DMS79 treated with DMSO at 0.1 percent for 48 hours (cell line): ENCODE measurements at places on chromosomes 6 and 20.

DNA sequence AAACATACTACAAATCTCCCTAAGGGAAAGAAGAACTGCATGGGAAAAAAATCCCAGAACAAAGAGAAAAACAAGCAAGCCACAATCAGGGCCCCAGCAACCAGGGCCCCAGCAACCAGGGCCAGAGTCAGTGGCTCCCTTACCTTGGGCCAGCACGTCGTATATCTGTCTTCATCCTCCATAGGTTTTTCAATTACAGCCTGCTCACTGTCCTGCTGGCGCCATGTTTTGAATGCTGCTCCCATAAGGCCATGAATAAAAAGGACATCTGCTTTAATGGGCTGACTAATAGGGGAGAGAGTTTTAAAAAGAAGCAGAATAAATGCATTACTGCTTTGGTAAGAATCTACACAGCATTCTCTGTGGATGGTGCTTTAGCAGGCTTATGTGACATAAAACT is 49.2 kb downstream of the SERAC1 start:
- DNase-seq, result no peak

GRCh38 chr6:14166839-14167238 is 49.3 kb downstream of the CD83 start:
- no peak for DNase-seq

DNA sequence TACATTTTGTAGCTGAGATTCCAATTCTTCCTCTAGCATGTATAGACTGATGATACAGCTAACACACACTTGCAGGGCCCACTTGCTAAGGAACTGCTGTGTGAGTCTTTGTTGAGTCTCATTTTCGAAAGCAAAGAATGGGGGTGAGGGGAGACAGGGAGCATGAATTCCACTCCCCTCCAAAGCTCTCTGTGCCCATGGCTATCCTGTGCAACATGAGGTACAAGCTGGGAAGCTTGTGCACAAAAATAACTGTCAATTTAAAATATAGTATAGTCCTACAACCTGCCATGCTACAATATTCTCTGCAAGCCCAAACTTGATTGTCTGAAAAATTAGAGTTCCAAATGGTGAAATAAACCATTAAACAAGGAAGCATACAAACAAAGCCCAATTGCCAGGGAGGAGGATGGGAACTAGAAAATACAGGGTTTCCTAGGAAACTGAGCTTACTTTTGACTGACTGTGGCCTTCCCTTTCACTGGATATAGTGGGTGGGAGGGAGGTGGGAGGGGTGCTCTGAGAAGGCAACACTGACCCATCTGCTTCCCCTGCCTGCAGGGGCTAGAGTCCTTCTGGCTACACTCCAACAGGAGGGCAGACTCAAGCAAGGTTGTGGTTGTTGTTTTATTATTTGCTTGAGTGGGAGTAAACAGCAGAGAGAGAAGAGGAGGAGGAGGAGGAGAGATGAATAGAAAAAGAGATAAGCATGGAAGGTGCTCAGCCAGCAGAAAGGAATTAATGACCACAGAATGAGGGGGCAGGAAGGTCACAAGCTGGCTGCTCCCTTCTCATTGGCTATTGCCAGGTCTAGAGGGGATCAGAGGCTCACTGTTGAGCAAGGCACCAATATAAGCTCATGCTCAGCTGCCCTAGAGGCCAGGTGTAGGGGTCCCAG is 84.6 kb downstream of the FYN start:
- DNase-seq, result peak; percentile 70

DNA sequence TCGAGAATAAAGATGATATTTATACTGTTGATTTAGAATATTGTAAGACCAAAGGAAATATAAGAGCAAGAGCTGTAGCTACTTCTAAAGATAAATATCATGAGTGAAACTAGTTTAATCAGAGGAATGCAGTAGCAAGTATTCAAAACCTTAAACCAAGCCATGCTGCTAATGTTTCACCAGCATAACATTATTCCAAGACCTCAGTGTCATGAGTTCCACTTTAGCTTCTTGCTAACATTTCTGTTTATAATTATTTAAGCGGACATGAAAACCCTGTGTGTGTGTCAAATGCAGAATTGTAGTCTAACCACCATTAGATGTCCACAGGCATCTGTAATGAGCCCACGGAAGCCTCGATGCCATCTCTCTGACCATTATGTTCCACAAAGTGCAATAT is 752.6 kb upstream of the MARCKS start:
- DNase-seq, result no peak

DNA sequence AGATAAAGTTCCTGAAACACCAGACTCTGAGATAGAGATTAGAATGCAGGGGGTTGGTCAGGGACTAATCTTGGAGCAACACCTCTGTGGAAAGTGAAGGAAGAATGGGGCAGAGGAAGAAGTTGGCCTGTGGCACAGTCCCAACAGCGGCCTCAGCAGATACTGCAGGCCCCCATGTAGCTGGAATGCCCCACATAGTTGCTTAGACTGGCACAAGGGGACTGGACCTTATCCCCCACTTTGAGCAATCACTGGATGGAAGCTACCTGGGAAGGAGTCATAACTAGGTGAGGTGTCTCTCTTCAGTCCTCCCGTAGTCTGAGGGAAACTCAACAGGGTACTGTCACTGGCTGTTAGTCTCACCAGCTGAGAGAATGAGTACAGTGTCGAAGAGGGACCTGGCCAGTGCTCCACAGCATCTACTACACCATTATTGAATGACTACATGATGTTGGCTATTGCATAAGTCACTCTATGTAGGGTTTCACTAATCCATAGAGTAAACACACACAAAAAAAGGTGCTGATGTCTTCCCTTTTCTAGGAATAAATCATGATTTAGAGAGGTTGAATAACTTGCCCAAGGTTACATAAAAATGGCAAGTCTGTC is 47.5 kb downstream of the ADGRG6 start:
- DNase-seq, result no peak

DNA sequence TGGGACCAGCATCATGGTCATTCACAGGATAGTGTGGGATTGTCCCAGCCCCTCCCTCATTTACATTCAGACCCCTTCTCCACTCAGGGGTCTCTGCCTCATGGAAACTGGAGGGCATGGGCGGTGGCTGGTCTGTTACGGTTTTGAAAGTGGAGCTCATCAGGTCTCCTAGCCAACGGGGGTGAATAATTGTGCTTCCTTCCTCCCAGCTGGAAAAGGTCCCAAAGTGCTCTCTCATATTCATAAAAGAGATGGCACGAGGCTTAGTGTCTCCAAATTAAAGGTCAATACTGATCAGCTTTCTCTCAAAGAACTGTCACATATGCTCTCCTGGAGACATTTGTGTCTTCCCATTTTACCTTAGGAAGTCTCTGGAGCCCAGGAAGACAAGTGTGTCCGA is 19.9 kb downstream of the JARID2 start:
- no peak for DNase-seq

GRCh38 chr6:117290173-117290846 is 25.0 kb downstream of the VGLL2 start:
- no peak for DNase-seq

- DNase-seq, result no peak
These were observed 85.0 kb upstream of the LOC128125822 start for GRCh38 chr6:63487103-63487813.

GRCh38 chr6:160106010-160106409 is 15.6 kb upstream of the SLC22A1 start:
- DNase-seq, result no peak

DNA sequence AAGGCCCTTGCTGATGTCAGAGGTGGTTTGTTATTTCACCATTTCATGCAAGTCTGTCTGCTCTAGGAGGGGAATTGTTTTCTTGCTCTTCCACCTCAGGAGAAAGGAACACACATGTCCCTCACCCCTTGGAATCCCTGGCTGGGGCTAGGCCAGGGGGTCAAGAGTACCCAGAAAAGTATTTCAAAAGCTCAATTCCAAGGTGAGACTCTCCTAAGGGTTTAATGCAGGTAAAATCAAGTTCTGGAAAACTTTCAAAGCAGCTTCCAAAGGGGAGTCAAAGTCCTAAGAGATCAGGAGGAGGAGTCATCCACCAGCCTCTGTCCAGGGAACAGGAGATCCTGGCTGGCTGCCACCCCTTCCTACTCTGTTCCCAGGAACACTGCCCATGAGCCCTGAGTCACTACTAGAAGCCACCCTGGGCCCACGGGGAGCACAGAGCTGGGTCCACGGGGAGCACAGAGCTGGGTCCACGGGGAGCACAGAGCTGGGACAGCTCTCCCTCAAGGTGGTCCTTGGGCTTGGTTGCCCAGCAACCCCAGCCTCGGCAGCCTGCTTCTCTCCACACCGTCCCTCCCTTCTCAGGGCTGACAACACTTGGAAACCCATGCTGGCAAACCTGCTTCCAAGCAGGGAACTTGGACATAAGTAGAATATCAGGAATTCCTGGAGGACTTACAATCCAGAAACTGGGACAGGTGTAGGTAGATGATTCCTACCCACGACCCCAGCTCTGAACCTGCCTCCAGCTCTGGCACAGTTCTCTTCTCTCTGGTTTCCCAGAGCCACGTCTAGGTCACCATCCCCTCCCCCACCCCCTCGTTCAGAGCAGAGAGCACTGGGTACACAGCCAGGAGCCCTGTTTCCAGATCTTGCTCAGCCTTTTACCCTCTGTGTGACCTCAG is 35.3 kb upstream of the CDKN1A start:
- no peak for DNase-seq

DNA sequence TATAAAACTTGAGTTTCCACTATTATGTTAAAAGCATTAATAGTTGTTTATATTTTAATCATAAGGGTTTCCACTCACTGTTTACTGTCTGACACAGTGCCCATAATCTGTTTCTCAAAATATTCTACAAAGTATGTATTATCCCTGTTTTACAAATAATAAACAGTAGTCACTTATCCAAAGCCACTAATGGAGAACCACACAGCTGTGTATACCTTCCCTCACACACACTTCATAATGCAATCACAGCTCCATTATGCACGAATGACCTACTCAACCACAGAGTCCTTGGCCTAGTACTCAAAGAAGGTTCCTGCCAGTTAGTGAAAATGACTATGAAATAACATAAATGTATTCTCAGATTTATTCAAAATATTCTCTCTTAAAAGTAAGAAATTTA is 103.1 kb downstream of the EPB41L2 start:
- no peak for DNase-seq
